ENCODE measurements at places on chromosomes 7 and 10.

DNA sequence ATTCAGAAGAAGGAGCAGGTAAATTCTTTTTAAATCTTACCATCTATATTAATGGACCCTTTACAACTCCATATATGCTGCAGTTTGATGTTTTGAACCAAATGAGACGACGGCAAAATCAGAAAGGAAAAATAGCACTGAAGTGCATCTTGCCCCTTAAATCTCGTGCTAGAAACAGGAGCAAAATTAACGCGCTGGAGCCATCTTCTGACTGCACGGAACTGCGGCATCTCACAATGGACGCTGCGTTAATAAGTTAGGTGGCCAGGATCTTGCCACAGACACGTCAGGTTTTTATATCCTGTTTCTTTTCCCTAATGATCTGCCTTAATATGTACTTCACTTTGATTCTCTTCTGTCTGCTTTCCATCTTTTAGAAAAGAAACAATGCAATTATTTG is 354.5 kb downstream of the TFEC start:
- no peak for DNase-seq

- DNase-seq = no peak
These were observed 198.2 kb downstream of the MLLT10 start for GRCh38 chr10:21732067-21732772.

GRCh38 chr10:2463316-2463715 is 604.0 kb upstream of the PFKP start:
- DNase-seq = no peak

DNA sequence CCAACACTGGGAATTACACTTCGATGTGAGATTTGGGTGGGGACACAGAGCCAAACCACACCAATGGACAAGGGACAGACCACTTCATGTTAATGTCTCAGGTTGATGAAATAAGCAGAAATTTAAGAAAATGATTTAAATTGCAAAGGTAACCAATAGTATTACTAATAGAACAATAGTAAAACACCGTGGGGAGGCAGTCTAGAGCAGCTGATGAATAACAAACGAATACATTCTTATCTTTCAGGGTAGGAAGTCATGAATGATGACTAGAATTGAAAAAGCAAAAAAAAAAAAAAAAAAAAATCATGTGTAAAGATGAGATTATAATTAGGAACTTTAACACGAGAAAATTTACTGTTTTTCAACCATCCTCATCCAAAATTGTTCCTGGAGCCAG is 171.9 kb upstream of the TEX47 start:
- DNase-seq = no peak

DNA sequence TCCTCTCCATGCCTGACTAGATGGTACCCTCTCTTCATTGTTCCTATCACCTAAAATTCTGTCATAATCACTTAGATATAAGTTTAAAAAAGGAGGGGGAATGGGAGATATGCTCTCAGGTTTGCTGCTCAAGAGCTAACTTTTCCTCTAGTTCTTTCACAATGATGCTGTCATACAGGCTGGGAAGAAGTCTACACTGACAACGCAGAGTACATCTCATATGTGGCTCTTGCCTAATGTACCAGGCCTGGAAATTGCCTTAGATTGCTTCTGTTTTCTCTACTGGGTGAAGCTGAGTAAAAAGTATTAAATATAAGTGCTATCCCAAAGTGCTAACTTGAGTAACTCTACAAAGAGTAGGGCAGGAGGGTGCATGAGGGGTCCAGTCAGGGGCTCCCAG is 43.8 kb upstream of the BET1 start:
- no peak for DNase-seq

DNA sequence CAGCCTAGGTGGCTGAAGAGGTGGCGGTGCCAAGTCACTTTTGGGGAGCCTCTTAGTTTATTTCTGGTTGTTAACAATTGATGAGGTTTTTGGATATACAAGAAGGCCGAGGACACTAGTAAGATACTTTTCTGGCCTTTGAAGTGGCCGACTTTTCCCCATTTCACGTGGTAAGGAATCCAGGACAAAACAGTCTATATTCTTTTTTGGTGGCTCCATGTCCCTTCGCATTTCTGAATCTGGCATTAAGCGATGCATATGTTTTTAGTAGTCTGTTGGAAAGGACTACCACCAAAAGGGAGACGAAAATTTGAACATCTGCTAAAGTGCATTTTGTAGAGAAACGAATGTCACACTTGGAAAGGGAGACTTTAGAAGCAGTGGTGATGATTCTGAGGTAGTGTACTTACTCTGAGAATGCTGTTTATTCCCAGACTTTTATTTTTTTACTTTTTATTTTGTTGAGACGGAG is 1.5 kb downstream of the MLLT10 start:
- DNase-seq = no peak

DNA sequence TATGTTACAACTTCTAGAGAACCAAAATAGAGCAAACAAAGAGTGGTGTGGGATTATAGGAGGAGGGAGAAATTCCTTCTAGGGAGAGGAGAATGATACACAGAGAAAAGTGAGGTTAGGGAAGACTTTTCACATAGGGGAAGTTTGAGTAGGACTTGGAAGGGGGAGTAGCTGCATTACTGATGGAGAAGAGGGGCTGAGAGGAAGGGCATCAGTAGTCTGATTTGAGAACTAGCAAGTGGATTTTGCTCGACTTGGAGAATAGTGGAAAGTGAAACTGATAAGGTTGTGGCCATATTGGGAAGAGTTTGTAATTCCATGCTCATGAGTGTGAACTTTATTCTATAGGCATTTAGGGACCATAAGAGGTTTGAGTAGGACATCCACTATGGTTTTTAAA is 6.1 kb downstream of the NRF1 start:
- no peak for DNase-seq
